ENCODE measurements at places on chromosomes 12 and 14.

DNA sequence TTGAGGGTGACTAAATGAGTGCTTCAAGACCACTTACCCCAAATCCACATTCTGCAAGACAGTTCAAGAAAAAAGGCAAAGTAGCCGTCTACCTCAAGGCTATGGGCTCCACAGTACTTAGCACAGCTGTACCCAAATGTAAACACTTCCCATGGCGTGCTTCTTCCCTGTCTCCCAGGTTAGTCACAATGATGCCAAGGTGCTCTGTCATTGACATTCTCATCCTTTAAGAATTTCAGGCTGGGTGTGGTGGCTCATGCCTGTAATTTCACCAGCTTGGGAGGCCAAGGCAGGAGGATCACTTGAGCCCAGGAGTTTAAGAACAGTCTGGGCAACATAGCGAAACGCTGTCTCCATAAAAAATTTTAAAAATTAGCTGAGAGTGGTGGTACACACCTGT is 51.2 kb upstream of the CERS5 start:
- no peak for DNase-seq

DNA sequence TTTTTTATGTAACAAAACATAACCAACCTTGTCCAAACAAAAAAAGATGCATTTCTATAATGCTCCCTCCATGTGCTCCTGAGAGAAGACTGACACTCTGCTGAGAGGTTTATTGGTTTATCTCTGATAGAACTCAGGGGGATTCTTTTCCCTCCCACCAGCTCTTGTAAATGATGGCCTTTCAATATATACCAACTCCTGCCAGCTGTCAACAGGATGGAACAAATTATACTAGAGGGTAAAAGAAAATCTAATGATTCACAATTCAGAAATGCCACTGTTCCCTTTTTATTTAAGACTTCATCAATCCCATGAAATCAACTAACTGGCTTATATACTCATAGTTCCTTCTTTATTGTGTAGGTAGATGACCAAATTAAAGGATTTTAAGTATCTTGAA is 25.4 kb downstream of the PSMC1 start:
- DNase-seq: no peak

- DNase-seq: no peak
Measured at GRCh38 chr12:113019025-113019424, 37.5 kb upstream of the DTX1 start.

DNA sequence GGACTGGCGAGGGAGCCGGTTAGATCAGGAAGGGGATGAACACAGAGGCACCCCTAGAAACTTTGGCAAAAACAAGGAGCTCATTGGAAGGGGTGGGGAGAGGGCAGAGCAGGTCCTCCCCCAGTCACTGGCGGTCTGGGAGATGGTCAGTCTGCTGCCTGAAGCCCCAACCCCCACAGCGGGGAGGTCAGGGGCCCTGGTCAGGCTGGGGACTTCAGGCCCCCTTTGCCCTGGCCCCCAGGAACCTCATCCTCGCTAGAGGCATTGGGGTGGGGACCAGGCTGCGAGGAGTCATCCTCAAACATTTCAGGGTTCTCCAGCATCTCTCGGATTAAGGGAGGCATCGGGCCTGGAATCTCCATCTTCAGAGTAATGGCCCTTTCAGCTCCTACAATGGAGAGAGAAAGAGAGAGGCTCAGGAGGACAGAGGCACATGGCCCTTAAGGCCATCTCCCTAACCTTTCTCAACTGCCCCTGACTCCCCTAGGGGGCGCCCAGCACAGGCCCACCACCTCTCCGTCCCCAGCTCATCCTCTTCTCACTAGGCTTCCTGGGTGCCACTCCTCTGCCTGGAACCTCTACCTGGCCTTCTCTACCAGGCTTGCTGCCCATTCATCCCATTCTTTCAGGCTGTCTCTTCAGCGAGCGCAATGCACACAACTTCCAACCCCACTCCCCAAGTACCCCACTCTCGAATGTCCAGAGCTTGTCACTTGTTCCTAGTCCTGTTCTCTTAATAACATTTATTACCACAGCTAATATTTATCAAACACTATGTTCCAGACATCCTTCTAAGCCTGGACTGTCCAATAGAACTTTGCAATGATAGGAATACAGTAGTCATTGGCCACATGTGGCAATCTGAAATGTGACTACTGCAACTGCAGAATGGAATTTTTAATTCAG is 4.7 kb upstream of the ITGB7 start:
- DNase-seq: peak; percentile 61

DNA sequence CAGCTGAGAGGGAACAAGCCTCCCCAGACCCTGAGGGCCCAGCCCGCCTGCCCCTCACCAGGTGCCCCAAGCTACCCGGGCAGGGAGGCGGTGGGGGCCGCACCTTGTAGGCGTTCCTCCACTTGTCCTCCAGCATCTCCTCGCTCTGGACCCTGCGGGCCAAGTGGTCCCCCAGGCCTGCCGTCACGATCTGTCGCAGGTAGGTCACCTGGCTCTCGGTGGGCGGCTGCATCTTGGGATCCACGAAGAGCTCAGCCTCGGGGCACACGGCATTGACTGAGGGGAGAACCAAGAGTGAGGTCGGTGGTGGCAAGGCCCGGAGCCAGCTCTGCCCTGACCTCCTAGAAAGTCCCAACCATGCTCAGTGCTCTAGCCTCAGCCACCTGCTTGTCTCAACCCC is 36.6 kb downstream of the DHX37 start:
- no peak for DNase-seq
